Vein endothelial cell (primary cell): ENCODE measurements at places on chromosomes 11 and 22. TPM values are rescaled to one million over a fixed set of nuclear protein-coding genes. Genes with fewer than 3 reads are reported as not detected.

MMP1 gene
- 562 and 4,071 TPM in 2 replicates for total RNA-seq

SEPTIN5 gene
- 18.4 and 34.6 TPM in 2 replicates for total RNA-seq

FGF4 gene
- total RNA-seq, result not detected in 2 replicates

OR5AK2 gene
- not detected in 2 replicates for total RNA-seq

NNMT gene
- total RNA-seq, result 153 and 330 TPM in 2 replicates

OR8G5 gene
- not detected in 2 replicates for total RNA-seq

IL17REL gene
- under 0.01 and 0.33 TPM in 2 replicates for total RNA-seq

LUZP2 gene
- under 0.01 TPM in 1 of 2 replicates, not detected in the other for total RNA-seq

CREB3L1 gene
- total RNA-seq, result 0.65 and 1.3 TPM in 2 replicates

PNPLA5 gene
- total RNA-seq, result not detected in 2 replicates

DUSP18 gene
- 19.3 and 24.1 TPM in 2 replicates for total RNA-seq

MMP10 gene
- total RNA-seq, result 87.9 and 94.7 TPM in 2 replicates

KDM4D gene
- 1.1 and 1.3 TPM in 2 replicates for total RNA-seq

DBX1 gene
- not detected in 2 replicates for total RNA-seq

NXPE1 gene
- total RNA-seq, result not detected in 2 replicates

MFRP gene
- total RNA-seq, result under 0.01 TPM in 2 replicates

MRPL21 gene
- 62.3 and 82.0 TPM in 2 replicates for total RNA-seq

TTC12 gene
- total RNA-seq, result 2.6 and 3.5 TPM in 2 replicates
